ENCODE measurements at places on chromosomes 1 and 21.

GRCh38 chr1:20401405-20402010 lies 84.5 kb downstream of the CAMK2N1 start:
- no peak for DNase-seq

DNA sequence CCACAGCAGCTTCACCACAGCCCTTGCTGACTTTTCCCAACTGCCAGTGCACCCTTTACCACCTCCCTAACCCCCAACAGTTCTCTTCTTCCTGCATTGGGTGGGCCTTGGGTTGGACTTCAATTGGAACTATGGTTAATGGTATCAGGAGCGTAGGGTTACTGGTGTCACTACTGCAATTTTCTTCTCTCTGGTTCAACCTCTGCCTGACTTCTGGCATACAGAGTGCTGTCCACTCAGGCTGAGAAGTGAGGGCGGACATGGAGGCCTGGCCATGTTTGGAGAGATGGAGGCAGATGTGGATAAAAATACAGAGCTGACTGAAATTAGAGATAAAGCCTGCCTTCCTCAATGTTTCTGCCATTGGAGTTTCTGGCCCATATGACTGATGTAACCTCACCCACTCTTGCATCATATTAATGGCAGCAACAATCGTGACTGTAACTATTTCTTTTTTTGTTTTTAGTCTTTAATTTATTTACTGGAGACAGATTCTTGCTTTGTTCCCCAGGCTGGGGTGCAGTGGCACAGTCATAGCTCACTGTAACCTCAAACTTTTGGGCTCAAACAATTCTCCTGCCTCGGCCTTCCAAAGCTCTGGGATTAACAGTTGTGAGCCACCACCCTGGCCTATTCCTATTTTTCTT lies 87.8 kb downstream of the NAV1 start:
- DNase-seq: no peak

GRCh38 chr1:234675572-234675971 lies 65.6 kb upstream of the IRF2BP2 start:
- DNase-seq: no peak

GRCh38 chr1:92968138-92969032 lies 7.1 kb upstream of the DIPK1A start:
- DNase-seq: no peak

DNA sequence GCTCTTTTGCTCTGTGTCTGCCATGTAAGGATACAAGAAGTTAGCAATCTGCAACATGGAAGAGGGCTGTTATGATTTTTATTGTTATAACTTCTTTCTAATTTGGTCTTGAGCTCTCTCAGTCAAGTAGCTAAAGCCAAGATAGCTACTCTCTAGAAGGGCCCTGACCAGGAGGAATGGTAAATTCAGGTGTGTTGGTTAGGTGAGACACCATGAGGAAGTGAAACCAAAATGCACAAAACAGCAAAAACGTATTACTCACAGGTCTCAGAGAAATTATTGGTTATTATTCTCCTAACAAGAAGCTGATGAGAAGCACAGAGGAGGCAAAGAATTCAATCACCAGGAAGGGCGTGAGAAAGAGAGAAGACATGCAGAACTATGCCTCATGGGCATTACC lies 51.8 kb upstream of the INSL5 start:
- DNase-seq: no peak

DNA sequence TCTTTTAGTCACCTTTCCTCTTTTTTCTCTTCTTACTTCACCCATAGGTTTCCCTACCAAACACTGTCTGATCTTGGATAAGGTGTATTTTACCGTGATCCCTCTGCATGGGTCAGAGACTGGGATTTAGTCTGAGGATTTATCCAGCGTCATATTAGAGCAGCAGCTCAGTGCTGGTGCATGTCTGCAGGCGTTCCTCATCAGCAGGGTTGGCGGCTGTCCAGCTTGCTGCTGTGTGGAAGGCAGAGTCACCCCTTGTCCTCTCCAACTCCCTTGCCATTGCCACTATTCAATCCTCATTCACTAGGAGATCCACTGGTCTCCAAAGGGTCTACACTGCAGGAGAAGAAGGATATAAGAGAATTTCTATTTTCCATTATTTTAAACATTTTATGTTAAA lies 7.3 kb upstream of the FAM78B start:
- DNase-seq: no peak

GRCh38 chr1:245645894-245646293 lies 491.1 kb downstream of the KIF26B start:
- no peak for DNase-seq

DNA sequence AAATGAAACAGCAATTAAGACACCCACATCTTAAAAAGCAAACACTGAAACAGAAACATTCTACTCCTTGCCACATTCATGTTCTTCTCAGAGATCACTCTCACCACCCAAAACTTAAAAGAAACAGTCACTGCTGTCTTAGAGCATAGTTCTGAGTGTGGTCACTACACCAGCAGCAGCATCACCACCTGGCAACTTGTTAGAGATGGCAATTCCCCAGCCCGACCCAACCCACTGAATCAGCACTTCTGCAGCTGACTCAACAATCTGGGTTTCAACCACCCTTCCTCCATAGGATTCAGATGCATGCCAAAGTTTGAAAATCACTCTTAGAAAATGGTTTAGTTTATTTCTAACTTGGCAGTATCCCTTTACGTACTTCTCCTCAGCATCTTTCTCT lies 126.1 kb downstream of the CDC42BPA start:
- no peak for DNase-seq

DNA sequence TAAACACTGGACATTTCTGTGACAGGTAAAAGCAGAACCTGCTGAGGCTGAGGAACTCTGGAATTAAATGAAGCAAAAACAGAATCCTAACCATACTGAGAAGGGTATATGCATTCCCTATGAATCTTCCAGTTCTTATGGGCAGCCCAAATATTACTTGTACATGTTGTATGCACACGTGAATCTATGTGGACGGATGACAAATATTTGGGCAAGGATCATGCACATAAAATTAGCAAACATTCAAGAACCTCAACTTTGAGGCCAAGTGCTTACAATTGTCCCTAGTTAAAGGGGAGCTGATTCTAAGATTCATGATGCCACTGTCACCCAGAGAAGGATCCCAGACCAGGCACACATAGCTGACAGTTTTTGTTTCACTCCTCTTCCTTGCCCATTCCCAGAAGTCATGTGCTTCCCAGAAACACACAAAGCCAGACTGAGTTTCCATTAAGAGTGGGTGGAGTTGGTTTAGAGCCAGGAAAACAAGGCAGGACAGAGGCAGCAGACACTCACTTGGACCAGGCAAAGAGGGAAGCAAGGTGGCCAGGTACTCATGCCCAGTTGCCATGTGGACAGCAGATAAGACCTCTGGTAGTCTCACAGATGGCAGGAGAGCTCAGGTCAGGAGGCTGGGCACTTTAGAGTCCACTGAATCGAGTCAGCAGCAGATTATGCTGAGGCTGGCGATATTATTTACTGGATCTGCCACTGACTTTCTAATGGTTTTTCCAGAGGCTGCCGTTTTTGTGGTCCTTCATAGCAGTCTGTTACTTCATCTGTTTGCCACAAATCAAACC lies 25.6 kb downstream of the AK2 start:
- no peak for DNase-seq

DNA sequence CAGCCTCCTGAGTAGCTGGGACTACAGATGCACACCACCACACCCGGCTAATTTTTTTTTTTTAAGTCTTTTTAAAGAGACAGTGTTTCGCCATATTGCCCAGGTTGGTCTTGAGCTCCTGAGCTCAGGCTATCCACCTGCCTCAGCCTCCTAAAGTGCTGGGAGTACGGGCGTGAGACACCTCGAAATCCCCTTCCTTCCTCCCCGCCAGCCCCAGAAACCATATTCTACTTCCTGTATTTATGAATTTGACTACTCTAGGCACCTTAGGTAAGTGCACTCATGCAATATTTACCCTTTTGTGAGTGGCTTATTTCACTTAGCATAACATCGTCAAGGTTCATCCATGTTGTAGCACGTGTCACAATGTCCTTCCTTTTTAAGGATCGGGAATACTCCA lies 6.9 kb upstream of the LRP8 start:
- DNase-seq: no peak

DNA sequence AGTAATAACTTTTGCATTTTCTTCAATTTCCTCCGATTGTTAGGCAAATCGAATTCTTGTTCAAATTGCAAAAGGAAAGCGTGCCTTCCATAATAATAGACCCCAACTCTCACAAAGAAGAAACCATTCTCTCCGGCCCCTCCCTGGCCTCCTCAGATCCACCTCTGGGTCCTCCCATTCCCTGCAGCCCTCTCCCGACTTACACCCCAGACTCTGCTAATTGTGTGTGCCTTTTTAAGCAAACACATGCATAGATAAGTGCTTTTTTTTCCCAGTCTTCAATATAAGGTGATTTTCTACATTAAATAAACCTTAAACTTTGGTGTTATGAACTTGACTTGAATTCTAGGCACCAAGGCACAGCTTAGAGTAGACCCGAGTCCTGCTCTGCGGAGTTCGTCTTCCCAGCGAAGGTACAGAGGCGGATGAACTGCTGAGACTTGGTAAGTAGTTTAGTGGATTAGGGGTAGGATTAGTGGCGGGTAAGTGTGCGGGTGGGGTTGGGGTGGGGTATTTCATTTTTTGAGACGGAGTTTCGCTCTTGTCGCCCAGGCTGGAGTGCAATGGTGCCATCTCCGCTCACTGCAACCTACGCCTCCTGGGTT lies 1.5 kb downstream of the L1TD1 start:
- DNase-seq: no peak

DNA sequence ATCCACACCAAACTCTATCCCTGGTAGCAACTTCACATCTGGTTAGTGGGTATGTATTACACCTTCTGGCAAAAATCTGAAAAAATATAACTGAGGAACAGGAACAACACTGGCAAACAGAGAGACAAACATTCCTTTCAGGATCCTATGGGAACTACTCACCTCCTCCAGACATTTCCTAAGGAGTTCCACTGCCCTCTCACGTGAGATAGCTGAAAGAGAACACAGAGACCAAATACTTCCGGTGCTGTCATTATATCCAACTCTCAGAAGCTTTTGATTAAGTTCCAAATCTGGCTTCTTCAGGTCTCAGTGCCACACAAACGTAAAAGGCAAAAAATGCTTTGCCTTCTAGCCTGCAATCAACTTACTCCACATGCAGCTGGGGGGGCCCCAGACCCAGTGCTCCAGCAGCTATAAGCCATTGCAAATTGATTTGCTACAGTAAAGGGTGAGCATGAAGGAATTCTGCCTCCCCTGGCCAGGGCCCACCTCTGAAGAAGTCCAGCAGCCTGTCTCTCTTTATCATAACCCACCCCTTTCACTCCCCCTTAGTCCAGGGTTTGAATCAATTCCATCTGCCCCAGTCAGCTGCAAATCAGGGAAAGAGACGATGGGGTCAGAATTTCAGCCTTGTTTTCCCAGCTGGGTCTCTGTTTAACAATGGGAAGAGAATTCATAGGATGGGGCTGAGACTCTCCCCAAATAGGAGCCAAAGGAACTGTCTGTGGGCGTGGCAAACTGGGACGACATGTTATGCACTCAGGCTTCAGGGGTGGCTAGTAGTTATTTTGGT lies 32.2 kb downstream of the TFAP2E start:
- no peak for DNase-seq

- no peak for DNase-seq
These were observed 14.5 kb upstream of the RBM15 start for GRCh38 chr1:110324667-110325066.

DNA sequence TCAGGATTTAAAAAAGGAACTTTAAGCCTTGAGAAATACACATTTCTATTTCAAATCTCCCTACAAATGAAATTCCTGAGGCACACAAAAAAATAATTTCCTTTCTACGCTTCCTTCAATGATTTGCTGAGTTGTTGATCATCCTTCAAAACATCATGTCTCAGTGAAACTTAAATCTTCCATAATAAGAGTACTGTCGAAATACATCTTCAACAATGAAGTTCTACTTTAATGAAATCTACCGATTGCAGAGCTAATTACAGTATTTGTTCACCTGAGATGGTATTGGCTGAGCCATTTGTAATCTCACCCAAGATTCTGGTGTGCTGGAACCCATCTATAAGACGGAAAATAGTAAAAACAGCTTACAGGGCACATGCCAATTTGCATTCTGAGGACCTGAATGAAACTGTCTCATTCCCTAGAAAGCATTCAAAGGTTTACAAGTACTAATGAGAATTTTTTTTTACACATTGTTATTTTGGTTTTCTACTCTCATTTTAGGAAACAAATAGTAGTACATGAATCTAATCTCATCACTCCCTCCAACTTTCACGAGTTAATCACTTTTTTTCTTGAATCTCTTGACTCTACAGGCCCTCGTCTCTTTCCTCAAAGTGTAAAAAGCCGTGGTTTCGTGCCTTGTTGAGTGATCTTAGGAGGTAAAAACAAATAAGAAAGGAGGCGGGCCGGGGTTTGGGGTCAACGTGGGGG lies 1.1 kb downstream of the CHML start:
- no peak for DNase-seq

DNA sequence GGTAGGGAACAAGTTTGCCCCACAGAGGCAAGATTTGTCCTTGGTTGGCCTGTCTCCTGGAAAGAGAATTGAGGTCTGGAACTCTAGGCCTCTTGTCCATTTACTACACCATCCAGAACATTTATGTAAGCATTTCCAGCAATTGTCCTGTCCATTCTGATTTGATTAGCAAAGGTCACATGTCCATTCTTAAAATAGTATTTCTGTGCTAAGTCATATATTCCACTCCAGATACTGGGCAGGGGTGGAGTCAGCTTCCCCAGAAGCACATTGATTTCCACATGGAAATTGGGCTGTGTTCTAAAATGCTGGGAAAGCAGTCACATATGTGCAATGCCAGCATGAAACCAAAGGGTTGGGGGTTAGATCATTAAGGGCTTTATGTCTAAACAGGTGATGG lies 21.5 kb upstream of the FMN2 start:
- DNase-seq: no peak

DNA sequence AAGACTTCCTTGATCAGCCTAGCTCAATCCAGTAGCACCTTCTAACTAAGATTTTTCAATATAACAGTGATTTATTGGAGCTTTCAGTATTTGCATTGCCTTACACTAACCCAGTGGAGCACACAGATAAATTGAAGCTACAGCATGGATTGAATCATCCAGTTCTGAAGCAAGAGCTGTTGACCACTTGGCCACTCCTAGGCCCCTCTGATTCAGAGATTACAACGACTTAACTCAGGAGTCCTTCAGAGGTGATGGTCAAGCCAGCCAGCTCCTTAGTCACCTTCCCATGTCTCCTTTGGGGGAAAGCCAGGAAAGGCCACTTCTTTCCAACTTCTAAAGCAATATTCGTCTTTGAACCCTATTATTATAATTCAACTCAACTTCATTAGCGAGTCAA lies 151.8 kb downstream of the TENT5C start:
- DNase-seq: no peak

- DNase-seq: no peak
These were observed 359.3 kb downstream of the ADGRL2 start for GRCh38 chr1:82160036-82160435.

- no peak for DNase-seq
These were observed 38.2 kb downstream of the CDC14A start for GRCh38 chr1:100390531-100390930.

- no peak for DNase-seq
These were observed 8.5 kb downstream of the SH3BGRL3 start for GRCh38 chr1:26288311-26288941.
